Activated CD4-positive, CD25-positive, alpha-beta regulatory T cell (primary cell): ENCODE measurements at places on chromosomes 7 and 10.

DNA sequence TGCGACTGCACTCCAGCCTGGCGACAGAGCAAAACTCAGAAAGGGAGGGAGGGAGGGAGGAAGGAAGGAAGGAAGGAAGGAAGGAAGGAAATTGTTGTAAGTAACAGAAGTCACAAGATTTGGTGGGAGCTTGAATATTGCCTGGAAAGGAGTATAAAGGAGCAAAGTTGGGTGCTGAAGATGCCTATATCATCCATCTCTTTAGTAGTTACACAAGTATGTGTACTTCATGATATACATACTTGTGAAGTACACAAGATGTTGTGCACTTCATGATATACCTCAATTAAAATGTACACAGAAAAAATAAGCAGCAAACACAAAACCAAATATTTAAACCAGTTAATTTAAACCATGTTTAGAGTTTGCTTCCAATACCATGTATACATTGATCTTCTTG is 1223.8 kb downstream of the SORCS3 start:
- DNase-seq, result no peak

- DNase-seq, result no peak
Observed at GRCh38 chr10:70258216-70258615, 25.0 kb upstream of the PPA1 start.

DNA sequence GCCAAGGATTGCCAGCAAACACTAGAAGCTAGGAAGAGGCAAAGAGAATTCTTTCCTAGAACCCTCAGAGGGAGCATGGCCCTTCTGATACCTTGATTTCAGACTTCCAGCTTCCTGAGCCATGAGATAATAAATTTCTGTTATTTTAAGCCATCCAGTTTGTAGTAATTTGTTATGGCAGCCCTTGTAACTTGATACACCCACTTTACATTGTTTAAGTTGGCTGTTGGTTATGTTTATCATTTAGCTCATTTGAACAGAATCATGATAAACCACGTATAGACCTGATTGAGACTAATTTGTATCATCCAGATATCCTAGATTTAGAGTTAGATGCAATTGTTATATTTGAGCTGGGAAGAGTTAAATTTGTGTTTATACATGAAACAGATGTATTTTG is 9.4 kb upstream of the TES start:
- no peak for DNase-seq

DNA sequence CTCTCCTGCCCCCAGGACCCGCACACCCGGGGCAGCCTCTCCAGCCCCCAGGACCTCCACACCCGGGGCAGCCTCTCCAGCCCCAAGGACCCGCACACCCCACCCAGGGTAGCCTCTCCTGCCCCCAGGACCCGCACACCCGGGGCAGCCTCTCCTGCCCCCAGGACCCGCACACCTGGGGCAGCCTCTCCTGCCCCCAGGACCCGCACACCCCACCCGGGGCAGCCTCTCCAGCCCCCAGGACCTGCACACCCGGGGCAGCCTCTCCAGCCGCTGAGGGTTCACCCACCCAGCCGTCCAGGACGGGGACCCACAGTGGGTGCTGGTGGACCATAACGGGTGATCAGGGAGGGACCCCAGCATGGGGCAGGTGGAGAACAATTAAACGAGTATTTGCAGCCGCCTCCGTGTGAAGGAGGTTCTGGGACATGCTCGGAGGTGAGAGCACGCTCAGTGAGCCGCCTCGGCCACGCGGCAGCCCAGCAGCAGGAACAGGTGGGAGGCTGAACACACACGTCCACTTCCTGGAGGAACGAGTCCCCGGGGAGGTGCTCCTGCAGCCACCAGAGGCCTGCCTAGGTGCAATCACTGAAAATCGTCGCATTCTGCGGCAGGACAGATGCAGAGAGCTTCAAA is 107.9 kb downstream of the PDGFA start:
- DNase-seq, result no peak

DNA sequence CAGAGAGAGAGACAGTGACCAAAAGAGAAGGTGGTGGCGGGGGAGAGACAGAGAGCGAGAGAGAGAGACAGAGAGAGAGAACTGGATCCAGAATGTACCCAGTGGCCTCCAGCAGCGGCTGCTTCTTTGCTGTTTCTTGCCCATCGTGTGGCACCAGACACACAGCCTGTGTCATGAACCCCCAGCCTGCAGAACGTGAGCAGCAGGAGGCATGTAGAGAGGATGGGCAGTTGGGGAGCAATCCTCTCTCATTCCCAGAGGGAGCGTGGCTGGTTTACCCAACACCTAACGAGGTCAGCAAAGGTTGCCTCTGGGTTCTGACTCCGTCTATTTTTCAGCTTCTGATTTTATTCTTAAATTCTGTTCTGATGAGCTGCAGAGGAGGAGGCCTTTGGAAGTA is 168.1 kb downstream of the ADARB2 start:
- no peak for DNase-seq

GRCh38 chr10:77819210-77820112 is 107.1 kb downstream of the DLG5 start:
- DNase-seq, result no peak

- no peak for DNase-seq
Observed at GRCh38 chr7:25375805-25376600, 147.7 kb upstream of the NPVF start.

- no peak for DNase-seq
Observed at GRCh38 chr7:82527851-82528250, 84.3 kb upstream of the CACNA2D1 start.

DNA sequence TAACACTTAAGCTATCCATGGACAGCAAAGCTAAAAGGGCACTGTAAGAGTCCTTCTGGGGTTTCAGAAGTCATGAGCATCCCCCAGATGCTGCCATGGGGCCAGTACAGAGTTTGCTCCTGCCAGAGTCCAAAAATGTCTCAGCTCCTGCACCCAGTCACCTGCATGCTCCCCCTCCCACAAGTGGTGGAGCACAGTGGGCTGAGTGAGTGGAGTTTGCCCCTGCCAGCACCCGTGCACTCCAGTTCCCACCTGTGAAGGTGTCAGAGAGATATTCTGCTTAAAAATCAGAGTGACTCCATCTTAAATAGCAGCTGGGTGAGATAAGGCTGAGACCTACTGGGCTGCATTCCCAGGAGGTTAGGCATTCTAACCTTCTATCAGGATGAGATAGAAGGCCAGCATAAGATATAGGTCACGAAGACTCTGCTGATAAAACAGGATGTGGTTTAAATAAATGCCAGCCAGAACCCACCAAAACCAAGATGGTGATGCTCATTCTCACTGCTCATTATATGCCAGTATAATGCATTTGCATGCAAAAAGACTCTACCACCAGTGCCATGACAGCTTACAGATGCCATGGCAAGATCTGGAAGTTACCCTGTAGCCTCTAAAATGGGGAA is 140.1 kb upstream of the ZNF92 start:
- no peak for DNase-seq

- DNase-seq, result no peak
Observed at GRCh38 chr7:75656740-75657139, 82.0 kb downstream of the HIP1 start.

GRCh38 chr10:69123306-69123746 is 652 bp upstream of the VPS26A start:
- DNase-seq, result no peak

GRCh38 chr10:11086177-11086840 is 68.6 kb downstream of the CELF2 start:
- DNase-seq, result no peak

- DNase-seq, result no peak
Observed at GRCh38 chr10:34574353-34574934, 240.7 kb downstream of the PARD3 start.

GRCh38 chr7:91582799-91583477 is 297.6 kb downstream of the MTERF1 start:
- DNase-seq, result no peak

GRCh38 chr10:114420811-114421485 is 16.6 kb upstream of the AFAP1L2 start:
- no peak for DNase-seq

GRCh38 chr7:100360135-100360854 is 2.4 kb downstream of the PILRB start:
- DNase-seq, result no peak

- no peak for DNase-seq
Observed at GRCh38 chr10:132642732-132643008, 105.1 kb downstream of the INPP5A start.

DNA sequence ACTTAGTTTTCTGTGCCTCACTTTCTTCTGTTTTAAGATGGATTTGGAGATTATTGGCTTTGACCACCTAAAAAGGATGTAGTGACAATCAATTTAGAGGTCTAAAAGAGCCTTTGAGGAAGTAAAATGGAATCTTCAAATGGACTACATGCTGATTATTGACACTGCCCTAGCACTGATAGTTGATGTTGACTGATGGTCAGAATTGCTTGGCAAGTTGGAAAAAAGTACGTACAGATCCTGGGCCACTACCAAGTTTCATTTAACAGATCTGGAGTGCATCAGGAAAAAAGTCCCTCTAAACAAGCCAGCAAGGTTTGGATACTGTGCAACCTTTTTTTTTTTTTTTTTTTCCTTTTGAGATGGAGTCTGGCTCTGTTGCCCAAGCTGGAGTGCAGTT is 81.1 kb downstream of the TCF7L2 start:
- no peak for DNase-seq

DNA sequence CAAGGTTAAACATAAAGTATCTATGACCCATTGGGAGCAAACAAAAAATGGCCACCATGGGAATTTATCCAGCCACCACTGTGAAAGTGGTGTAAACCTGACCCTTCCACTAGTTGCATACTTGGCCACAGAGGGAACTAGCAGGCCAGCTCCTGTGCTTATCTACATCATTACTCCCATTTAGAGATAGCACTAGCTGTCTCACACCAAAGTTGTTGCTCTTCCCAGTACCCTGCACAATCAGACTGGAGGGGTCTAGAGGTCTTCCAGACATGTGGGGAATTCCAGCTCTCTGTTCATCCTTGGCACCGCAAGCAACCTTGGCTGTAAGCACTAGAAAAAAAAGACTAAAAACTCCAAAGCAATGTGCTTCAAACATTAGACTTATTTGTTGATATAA is 113.9 kb downstream of the IPMK start:
- no peak for DNase-seq

DNA sequence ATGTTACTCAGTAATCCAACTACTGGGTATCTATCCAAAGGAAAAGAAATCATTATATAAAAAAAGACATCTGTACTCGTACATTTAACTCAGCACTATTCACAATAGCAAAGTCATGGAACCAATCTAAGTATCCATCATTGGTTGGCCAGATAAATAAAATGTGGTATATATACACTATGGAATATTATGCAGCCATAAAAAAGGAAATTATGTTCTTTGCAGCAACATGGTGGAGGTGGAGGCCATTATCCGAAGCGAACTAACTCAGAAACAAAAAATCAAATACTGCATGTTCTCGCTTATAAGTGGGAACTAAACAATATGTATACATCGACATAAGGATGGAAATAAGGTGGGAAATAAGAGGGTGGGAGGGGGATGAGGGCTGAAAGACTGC is 56.2 kb upstream of the ANTXRL start:
- DNase-seq, result no peak

GRCh38 chr7:76359978-76360638 is 1.3 kb upstream of the YWHAG start:
- DNase-seq, result no peak

DNA sequence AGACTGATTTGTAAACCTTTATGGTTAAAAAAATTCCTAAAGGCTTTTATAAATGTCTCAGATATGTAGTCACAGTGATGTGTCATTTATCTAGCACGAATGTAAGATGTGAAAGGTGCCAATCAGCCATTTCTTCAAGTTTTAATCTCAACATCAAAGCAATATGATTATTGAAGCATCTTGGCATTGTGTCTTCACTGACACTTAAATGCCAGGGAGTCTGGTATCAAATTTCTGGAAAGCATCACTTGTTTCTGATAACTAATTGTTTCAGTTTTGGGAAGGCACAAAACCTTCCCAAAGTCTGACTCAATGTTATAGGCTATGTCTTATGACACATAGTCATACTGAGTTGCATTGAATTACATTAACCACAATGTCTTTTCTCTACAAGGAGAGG is 492.0 kb upstream of the CNTNAP2 start:
- no peak for DNase-seq

DNA sequence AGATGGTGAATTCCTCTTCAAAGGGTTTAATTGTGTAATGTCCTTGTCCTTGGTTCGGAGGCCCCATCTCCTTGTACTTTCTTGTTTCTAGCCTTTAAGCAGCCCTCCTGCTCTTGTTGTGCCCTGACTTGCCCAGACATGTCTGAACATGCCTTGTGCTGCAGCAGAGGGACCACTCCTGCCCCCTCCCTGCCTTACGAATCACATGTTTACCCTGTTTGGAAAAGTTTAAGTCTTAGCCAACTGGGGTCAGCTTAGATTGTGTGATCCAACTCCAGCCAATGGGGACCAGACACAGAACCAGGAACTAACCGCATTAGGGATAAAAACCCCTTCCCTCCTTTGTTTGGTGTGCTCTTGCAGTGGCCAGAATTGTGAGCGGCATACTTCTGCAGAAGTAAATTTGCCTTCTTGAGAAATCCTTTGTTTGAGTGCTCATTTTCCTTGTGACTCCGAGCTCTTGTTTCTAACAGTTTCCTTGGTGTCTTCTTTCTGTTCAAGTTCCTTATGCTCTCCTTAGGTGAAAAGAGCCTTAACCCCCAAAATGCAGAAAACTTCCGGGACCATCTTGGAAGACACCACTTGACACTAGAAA is 29.4 kb downstream of the CLRN3 start:
- no peak for DNase-seq

- no peak for DNase-seq
Observed at GRCh38 chr7:1050956-1051690, 6.8 kb downstream of the GPR146 start.

DNA sequence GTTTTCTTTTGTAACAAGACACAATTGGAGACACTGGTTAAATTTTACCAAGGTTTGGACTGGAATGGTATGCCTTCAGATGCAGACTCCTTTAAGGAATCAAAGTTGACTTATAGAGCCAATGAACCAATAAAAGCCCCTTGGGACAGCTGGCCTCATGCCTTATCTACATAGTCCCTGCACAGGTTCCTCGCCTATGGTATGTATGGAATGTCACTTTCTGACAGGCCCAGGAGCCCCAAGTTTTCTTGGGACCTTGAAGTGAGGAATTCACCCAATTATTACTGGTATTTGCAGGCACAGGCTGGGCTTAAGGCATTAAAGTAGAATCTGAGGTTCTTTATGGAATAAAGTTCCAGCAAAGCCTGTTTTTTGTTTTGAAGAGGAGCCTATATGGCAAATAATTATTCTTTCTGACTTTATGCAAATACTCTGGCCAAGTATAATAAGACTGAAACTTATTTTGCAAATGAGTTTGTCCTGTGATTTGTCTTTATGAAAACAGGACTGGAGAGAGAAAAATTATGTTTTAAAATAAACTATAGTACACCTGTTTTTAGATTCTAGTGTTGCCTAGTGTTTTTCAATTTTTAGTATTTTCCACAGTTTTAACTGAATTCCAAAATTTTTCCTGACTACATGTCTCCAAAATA is 24.1 kb upstream of the DNMBP start:
- DNase-seq, result no peak

GRCh38 chr7:137975221-137975620 is 26.7 kb downstream of the CREB3L2 start:
- no peak for DNase-seq

DNA sequence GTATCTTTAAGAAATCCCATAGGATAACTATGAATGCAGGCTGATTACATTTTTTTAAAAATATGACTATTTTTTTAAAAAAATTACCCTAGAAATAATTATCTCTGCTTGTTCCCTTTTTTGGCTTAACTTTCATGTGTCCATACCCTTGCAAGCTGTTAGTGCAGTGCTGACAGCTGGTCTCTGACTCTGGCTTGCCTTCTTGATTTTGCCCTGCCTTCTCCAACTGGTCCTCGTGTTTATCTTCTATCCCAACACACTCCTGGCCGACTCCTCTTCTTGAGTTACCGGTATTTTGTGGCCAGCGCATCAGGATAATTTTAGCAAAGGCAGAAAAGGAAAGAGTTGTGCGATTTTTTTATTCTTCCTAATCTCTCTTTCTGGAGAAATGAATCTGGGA is 111.7 kb upstream of the STARD3NL start:
- DNase-seq, result no peak
